ENCODE measurements at places on chromosomes 1 and 21.

- no peak for DNase-seq
Observed at GRCh38 chr1:220182111-220182510, 88.2 kb downstream of the IARS2 start.

GRCh38 chr21:25370311-25370744 is 237.0 kb downstream of the MRPL39 start:
- no peak for DNase-seq

GRCh38 chr1:10122926-10123325 is 87.4 kb upstream of the KIF1B start:
- DNase-seq = no peak

GRCh38 chr1:233114860-233115259 is 164.4 kb downstream of the NTPCR start:
- no peak for DNase-seq

- DNase-seq = no peak
Observed at GRCh38 chr1:42392967-42393848, 12.6 kb downstream of the RIMKLA start.

Measured in T-helper 1 cell (primary cell).